ENCODE measurements at places on chromosomes 2 and 18. TPM values are rescaled to one million over a fixed set of nuclear protein-coding genes. Genes with fewer than 3 reads are reported as not detected.
A peak's percentile ranks its signal among the peaks of the same experiment; 100 is the strongest.

DNA sequence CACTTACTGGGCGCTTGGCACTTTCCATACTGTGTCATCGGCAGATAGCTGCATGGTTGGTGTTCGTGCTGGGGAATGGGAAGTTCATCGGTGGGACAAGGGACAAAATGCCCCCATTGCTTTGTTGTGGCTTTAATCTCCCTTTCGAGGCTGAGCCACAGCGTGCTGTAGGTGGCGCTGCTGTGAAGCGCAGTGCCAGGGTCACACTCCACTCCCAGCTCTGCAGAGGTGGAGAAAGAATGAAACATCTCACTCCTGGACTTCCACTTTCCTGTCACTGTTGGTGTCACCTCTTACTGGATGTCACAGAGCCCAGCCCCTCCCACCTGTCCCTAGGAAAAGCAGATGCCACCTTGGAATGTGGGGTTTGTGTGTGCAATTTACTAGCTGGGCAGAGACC is 8.7 kb downstream of the TYMS start:
- no peak for DNase-seq

GRCh38 chr18:179499-179898 is 21.1 kb downstream of the USP14 start:
- no peak for DNase-seq

- DNase-seq, result no peak
These were observed 127.2 kb upstream of the ARHGAP28 start for GRCh38 chr18:6602365-6602764.

GRCh38 chr2:12592296-12592695 is 124.4 kb upstream of the TRIB2 start:
- DNase-seq, result no peak

DNA sequence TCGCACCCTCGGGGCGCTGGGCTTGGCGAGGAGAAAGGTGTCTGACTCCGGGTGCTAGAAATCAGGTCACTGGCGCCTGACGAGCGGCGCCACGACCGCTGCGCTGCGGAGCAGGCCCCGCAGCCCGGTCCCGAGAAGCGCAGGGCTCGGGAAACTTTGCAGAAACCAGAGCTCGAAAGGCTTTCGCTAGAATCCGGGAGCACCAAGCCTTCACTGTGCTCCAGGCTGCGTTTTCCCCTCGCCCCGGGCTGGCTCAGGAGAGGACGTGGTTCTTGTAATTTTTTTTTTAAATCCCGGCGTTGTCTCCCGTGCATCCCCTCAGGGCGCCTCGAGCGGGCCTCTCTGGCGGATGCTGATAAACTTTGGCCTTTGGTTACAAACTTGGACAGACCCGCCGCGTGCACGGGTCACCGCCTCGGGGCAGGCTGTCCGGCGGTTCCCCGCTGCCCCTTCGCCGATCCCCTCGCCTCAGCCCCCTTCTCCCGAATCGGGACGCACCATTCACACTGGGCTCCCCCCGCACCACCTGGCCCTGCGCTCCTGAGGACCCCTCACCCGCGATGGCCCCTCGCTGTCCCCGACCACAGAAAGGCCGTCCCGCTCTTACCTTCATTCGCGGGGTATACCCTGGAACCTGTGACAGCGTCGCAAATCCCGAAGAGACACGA is 419 bp downstream of the EPHA4 start:
- DNase-seq, result peak; percentile 62

GRCh38 chr2:8061219-8061618 is 620.6 kb upstream of the ID2 start:
- no peak for DNase-seq

- DNase-seq, result no peak
These were observed 12.2 kb upstream of the ANXA4 start for GRCh38 chr2:69729781-69730180.

DNA sequence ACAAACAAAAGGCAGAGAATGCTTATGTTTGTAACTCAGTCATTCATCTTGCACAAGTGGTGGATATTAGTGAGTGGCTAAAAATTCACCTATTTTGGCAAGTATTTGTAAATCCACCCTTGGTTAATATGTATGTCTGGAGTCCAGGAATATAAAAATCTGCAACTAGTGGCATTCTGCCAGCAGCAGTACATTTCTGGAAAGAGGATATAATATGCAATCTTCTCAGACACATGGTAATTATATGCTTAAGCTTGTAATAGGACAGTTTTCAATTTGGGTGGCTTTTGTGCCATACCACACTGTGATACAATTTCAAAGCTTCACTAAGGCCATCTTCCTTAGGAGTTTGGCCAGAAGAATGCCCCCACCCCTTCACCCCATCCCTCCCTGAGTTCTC is 693.3 kb downstream of the MBD2 start:
- no peak for DNase-seq

GRCh38 chr18:13445241-13445897 is 226.8 kb downstream of the LDLRAD4 start:
- no peak for DNase-seq

DNA sequence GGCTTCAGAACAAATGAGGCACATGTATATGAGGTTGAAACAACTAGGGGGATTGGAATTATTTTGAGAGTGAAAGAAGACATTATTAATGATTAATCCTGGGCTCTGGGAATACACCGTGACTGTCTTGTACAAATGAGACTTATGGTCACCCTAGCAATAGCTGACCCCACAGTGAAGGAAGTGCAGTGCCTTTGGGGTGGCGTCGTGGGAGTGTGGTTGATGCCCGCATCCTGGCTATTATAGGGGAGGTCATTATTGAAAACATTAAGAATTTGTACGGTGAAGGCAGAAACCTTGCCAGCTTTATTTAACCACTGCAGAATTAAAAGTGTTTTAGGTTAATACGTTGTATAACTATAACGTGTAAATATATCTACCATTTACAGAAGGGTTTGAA is 296.7 kb downstream of the CYRIA start:
- no peak for DNase-seq

DNA sequence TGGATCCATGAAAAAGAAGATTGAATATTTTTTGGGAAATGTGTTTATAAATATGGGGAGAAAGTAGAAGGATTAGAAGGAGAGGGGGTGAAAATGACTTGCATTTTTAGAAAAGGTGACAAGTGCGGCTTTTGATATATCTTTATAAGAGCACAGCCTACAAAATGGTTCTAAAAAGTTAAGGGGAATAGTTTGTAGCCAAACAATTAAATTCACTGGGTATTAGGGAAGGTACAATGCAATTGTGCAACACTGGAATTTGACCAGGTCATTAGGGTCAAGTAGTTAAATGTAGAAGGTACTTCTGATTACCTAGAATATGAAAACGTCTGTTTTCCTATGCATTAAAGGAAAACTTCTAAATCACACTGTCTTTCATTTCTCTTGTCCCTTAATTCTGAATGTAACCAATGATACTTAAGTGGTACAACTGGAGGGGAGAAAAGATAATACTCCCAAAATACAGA is 44.5 kb upstream of the SERTAD2 start:
- no peak for DNase-seq

DNA sequence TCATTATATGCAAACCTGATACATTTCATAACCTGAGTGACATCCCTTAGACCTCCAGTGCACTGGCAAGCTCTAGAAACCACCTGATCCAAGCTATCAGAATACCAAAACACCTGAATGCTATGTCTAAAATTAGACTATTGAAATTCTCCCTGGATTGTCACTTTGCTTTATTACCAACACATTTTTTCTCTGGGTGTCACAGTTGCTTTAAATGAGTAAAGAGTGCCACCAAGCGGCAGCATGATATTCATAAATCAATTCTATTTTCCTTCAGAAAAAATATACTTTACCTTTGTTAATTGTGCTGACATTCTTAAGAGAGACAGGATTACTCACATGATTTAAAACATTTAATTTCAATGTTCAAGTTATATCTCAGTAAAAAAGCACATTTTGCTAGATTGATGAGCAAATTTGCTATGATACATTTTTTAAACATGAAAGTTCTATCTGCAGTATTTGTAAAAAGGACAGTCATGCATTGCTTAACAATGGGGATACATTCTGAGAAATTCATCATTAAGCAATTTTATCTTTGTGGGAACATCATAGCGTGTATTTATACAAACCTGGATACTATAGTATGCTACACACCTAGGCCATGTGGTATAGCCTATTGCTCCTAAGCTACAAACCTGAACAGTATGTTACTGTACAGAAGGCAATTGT is 338.4 kb upstream of the SLC39A10 start:
- DNase-seq, result no peak

DNA sequence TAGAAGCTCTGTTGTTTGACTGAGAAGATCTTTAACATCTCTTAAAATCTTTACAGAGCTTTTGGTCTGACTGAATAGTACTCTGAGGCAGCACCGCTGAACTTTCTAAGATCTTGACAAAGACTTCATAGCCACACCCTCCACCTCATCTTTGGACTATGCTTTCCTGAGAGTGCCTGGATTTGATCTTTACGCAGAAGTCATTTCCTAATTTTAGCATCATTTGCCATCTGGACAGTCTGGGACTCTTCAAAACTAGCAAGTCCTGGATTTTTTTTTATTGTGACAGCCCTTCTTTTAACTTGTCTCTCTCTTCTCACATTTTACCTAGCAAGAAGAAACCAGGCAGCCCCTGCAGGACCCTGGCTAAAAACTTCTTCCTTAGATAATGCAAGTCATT is 188.8 kb downstream of the CTIF start:
- no peak for DNase-seq

DNA sequence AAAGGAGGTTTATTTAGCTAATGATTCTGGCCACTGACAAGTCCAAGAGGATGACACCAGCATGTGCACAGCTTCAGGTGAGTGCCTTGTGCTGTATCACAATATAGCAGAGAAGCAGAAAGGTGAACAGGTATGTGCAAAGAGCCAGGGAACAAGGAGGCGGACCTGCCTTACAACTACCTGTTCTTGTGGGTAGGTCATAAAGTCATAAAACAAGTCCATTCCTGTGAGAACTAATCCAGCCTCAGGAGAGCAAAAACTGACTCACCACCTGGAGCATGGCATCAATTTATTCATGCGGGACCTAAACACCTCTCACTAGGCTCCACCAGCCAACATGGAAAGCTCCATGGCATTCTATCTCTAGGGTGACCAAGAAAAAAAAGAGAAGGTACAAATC is 234.2 kb downstream of the ASXL3 start:
- DNase-seq, result no peak

- no peak for DNase-seq
These were observed 48.4 kb downstream of the DTNA start for GRCh38 chr18:34758378-34758948.

GRCh38 chr18:43819873-43820272 is 542.6 kb upstream of the SYT4 start:
- no peak for DNase-seq

DNA sequence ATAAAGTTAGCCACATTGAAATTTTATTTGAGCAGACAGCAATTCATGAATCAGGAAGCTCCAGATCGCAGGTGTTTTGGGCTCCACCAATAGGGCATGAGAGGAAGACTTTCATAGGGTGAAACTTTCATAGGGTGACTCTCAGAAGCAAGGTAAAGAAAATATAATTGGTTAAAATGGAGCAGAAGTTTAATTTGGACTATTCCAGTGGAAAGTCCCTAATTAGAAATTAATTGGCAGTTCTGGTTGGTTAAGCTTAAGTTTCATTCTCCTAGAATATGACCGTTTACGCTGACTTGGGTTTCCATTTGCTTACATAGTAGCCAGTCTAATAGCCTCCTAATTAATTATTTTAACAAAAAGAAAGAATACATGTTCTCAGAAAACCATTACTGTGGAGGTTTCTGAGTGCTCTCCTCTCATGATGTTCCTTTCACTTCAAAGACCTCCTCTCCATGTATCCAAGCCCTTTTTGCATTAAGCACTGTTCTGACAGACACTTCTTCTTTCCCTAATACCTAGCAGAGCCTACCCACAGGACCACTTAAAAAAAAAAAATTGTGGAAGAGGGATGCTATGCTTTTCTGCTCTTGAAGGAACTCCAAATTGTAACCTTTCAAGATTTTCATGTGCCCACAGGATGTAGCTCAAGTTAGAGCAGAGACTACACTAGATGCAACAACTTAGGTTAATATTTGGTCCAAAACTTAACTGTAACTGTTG is 99.1 kb downstream of the MREG start:
- no peak for DNase-seq

DNA sequence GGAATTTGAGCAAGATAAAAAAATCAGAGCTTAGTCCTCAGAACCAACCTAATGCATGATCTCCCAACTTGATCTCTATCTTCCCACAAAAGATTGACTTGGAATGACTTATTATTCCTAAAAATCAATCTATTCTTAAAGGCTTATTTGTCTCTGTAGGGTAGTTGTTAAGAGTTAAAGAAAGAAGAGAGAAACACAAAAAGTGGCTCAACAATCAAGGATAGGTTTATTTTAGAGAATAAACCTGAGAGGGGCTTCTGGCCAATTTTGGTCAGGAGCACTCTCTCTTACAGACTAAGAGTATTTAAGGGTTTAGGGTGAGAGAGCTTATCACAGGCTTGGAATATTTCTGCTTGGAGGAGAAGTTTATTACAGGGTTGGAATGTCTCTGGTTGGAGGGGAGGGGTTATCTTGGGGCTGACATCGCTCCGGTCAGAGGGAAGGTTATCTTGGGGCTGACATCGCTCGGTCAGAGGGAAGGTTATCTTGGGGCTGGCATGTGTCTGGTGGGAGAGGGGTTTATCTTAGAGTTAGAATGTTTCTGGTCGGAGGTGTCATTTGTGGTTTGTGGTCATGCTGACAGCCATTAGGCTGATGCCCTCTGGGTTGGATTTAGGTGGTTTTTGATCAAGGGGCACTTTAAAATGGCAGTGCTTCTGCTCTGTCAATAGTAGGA is 2.4 kb upstream of the MFF start:
- DNase-seq, result no peak

DNA sequence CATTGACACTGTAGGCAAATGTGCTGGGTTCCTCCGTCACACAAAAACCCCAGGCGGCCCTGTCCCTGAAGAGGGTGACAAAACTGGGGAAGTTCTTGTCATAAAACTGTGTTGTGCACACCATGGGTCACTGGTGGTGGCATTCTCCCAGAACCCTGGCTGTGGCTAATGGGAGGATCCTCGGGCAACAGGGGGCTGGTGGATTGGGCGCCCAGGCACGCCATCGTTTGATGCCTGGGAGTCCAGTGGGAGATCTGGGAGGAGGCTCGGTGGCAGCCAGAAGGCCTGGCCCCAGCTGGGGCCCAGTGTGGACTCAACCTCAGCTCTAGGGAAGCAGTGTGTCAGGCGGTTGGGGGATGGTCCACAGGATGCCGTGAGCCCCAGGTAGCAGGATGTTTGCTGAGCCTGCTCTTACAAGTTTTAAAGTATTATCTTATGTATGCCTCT is 140.7 kb downstream of the ACOXL start:
- DNase-seq, result no peak

LRRTM1 gene
- total RNA-seq, result 23.7 TPM

CCDC88A gene
- 60.1 TPM for total RNA-seq

NR4A2 gene
- 2.1 TPM for total RNA-seq

ICOS gene
- not detected for total RNA-seq

LIMS3 gene
- 3.1 TPM for total RNA-seq

CREG2 gene
- 0.42 TPM for total RNA-seq

HOXD9 gene
- total RNA-seq, result 1.1 TPM

TEKT4 gene
- not detected for total RNA-seq

BMPR2 gene
- 75.8 TPM for total RNA-seq

ME2 gene
- total RNA-seq, result 37.3 TPM

MAP3K19 gene
- total RNA-seq, result not detected

PARD6G gene
- total RNA-seq, result 30.8 TPM
